Activated CD4-positive, alpha-beta T cell treated with anti-CD3 and anti-CD28 coated beads, Interleukin-2, amount 50 U/mL, for 16 hours (primary cell): ENCODE measurements at places on chromosomes 1 and 21.
A peak's percentile ranks its signal among the peaks of the same experiment; 100 is the strongest.

- DNase-seq, result no peak
Measured at GRCh38 chr1:200873116-200873670, 412 bp downstream of the GPR25 start.

- no peak for DNase-seq
Measured at GRCh38 chr1:85386068-85386722, 78.8 kb downstream of the DDAH1 start.

- DNase-seq, result peak; percentile 43
Measured at GRCh38 chr1:232578651-232579195, 51.2 kb downstream of the SIPA1L2 start.

- DNase-seq, result no peak
Measured at GRCh38 chr1:52996653-52997052, 65.4 kb upstream of the PODN start.

- no peak for DNase-seq
Measured at GRCh38 chr1:70348399-70349165, 5.9 kb downstream of the ANKRD13C start.

- no peak for DNase-seq
Measured at GRCh38 chr21:44872649-44873355, 688 bp downstream of the PTTG1IP start.

DNA sequence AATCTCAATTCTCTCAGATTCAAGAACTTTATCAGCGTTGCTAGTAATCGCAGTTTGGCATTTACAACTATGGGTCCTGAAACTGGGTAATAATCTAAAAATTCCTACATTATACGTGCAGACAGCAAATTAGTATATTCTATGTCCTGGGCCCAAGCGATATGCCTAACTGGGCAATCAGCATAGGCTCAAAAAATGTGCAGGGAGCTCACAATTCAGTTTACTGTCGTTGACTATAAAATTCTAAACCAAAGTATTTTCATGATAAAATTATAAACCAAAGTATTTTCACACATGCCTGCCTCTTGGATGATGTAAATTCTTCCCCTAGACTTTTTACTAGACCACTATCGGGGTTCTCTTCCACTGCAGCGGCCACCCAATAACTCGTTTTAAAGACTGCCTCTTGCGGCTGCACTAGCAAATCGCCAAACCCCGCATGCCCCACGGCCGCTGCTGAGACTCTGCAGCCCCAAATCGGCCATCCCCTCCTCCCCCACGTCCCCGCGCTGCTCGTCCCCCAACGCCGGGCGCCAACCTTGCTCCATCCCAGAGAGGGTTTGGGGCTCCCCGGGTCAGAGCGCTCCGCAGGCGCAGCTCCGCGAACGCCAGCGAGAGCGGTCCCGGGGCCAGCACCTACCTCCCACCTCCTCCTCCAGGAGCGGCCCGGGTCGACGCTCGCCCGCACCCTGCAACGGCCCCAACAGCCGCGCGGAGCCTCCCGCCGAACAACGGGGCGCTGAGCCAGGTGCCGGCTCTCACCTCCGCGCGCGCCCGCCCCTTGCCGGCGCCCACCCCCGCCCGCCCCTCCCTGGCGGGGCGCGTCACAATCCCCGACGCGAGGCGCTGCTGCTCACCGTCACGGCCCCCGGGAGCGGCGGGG lies 506 bp downstream of the SSX2IP start:
- DNase-seq, result peak; percentile 30

DNA sequence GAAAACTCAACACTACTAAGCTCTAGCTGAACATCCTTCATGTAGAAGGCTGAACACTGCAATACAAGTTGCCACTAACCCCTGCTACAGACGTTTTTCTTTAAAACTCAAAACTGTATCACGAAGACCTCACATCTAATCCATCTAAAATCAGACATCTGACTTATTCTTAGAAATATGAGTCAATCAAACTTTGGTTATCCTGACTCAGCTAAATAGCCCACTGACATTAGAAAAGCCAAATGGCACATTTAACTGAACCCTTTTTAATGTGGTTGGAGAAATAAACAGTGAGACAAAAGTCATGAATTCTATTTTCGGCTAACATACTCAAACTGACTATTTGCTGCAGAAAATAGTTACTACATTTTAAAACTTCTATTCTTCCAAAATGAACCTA lies 35.6 kb downstream of the WLS start:
- no peak for DNase-seq

DNA sequence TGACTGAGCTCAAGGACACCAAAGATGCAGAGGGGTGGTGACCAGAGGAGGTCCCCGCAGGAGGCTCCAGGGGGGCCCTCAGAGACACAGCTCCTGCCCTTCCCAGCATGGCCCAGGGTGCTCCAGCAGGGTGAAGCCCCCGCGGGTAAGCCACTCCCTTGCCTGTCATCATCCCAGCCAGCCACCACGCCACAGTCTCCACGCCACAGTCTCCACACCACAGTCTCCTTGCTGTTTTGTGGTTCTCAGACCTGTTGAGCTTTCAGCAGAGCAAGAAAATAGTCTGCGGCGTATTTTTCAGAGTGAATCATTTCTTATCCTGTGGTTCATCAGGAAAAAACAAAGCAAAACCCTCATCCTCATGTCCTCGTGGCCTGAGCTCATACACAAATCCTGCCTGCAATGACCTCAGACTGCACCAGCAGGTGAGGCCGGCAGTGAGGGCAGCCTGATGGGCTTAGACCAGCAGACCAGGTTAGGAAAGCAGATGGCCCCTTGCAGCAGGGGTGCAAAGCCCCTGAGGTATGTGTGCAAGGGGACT lies 25.7 kb upstream of the ABCG1 start:
- peak; percentile 80 for DNase-seq

- DNase-seq, result no peak
Measured at GRCh38 chr1:62314454-62315350, 4.5 kb downstream of the KANK4 start.

GRCh38 chr1:29323636-29324035 lies 87.3 kb downstream of the PTPRU start:
- DNase-seq, result no peak

GRCh38 chr21:46545363-46545762 lies 59.5 kb downstream of the S100B start:
- no peak for DNase-seq

- no peak for DNase-seq
Measured at GRCh38 chr1:93827633-93828366, 51.2 kb downstream of the DNTTIP2 start.

DNA sequence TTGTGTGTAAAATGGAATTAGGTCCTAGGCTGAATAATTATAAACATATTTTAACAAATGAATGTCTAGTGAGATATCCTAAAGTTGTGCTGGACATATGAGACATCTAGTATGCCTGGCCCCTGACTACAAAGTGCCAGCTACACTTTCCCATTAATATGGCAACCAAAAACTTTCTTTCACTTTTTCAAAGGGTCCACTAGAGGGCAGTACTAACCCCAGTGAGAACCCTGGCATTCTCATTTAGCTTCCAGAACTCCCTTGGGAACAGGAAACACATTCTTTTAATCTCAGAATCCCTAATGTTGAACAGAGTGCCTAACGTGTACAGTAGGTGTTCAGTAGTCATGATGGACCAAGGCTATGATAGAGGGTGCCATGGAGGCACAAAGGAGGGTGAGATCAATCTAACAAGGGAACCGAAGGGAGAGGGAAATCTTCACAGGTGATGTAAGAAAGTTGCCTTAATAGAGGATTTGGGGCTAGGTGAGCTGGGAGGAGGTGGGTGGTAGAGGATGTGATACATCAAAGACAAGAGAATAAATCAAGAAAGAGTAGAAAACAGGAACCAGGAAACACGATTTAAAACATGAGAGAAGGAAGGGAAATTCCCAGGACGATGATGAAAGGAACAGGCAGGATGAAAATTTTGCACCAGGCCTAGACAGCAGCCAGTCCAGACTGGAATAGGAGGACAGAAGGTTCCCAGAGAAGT lies 41.6 kb downstream of the NSL1 start:
- DNase-seq, result peak; percentile 39

DNA sequence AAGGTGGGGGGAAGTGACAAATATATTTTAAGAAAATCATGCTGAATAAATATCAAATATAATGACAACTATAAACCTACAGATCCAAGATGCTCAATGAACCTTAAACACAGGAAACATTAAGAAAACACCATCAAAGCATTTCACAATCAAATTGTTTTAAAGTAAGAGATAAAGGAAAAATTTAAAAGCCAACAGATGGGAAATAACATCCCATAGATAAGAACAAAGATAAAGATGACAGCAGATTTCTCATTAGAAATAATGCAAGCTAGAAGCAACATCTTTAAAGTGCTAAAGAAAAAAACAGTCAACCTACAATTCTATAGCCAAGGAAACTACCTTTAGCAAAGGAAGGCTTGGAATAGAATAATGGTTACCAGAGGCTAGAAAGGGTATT lies 17.8 kb downstream of the MCOLN3 start:
- DNase-seq, result no peak

DNA sequence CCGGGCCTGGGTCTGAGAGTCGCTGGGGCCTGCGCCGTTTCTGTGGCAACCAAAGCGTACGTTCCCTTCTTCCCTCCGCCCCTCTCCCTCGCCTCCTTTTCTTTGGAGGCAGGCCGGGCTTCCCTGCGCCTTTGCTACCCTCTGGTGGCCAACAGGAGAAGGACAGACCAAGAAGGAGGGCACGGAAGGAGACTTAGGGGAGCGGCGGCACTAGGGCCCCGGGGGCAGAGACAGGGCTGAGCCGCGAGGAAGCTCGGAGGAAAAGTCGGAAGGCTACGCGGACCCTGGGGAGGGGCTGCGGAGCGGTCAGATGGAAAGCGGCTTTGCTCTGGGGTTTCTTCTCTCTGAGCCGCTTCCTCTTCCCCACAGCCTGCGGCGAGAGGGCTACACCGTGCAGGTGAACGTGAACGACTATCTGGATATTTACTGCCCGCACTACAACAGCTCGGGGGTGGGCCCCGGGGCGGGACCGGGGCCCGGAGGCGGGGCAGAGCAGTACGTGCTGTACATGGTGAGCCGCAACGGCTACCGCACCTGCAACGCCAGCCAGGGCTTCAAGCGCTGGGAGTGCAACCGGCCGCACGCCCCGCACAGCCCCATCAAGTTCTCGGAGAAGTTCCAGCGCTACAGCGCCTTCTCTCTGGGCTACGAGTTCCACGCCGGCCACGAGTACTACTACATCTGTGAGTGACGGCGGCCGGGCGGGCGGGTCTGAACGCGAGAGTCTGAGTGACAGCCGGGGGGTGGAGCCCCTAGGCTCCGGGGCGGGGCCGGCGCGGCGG lies 6.3 kb downstream of the EFNA3 start:
- peak; percentile 95 for DNase-seq

GRCh38 chr1:187551061-187551460 lies 722.3 kb downstream of the PLA2G4A start:
- no peak for DNase-seq

DNA sequence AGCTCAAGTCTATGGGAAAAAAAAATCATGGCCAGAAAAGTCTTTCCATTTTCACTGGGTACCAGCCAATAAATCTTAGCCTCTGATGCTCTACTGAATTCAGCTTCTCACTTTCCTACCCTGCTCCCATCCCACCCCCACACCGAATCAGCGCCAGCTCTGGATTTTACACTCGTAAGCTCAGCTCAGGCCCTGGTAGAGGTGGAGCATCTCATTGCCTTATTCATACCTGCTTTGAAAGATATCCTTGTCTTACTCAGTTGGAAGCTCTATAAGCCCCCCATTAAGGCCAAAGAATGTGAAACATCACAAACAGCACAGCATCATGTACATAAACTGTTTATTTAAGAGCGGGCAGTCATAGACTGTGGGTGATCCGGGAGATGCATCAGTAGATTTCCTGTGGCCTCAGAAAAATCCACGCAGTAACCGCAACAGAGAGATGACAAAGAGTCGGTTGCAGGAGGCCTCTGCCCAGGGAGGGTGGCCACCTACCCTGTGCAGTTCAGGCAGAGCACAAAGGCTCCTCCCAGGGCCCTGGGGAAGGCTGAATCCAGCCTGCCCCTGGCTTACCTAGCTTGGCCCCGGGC lies 36.4 kb upstream of the ETS2 start:
- peak; percentile 30 for DNase-seq

- no peak for DNase-seq
Measured at GRCh38 chr1:216710598-216711333, 12.5 kb downstream of the ESRRG start.

GRCh38 chr1:202708456-202709275 lies 1.6 kb downstream of the SYT2 start:
- no peak for DNase-seq

GRCh38 chr1:43931711-43932660 lies 1.6 kb upstream of the ARTN start:
- no peak for DNase-seq

DNA sequence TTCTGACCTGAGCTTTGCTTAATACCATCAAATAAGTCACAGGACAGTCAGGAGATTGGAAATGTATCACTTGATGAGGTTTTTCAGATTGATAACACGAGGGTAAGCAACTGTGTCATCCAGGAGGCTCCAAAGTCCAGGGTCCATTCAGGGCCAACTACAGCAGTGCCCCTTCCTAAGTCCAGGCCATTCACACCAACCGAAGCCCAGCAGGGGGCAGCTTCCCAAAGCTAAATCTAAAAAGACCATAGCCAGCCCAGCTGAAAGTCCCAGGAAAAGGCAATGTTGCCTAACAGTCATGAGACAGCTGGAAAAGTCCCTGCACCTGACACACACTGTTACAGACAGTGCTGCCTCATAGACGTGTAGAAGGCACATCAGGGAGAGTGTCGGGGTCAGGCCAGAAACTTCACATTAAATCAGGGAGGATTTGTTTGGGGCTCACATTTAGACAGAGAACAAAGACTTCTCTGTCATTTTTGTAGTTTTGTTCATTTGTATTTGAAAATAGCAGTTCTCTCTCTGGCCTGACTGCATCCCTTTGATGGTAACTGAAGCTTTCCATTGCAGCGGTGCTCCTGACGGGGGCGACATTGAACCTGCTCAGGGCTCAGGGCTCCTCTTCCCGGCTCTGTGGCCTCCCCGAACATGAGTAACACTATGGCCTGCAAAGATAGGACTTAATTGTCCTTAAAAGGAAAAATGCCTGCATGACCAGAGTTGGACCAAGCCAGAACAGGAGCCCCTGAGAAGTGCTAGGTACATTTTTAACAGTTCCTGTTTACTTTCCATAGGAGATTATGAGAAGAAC lies 200.4 kb downstream of the NRIP1 start:
- DNase-seq, result peak; percentile 26

DNA sequence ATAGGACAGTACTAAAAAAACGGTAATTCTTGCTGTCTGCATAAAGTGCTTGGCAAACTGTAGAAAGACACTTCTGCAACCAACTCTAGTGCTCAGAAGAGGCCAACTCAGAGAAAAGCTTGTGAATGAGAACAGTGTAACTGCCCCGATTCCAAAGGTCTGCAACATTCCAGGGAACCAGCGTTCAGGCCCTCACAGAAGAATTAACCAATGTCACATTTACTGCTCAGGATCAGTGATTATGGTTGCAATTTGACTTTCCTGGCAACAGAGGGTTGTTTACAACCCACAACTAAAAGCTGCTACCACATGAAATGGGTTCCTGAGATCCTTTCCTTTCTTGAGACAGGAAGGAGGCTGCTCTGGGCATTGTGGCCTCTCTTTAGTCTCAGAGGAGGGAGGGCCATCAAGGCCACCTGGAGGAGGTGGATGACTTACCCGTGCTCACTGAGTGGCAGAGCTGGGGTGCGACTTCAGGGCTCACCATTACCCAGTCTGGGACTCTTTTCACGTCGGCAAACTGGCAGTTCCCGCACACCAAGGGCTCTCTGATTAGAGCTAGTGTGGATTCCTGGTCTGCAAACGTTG lies 15.3 kb downstream of the SRSF4 start:
- no peak for DNase-seq

GRCh38 chr1:167627865-167628641 lies 2.0 kb upstream of the RCSD1 start:
- peak; percentile 94 for DNase-seq

GRCh38 chr1:115669002-115669673 lies 27.4 kb downstream of the VANGL1 start:
- peak; percentile 32 for DNase-seq

GRCh38 chr1:236148470-236148845 lies 6.1 kb downstream of the GPR137B start:
- no peak for DNase-seq
